ENCODE measurements at places on chromosomes 4 and X. TPM values are rescaled to one million over a fixed set of nuclear protein-coding genes. Genes with fewer than 3 reads are reported as not detected.

GAGE13 gene
- not detected for total RNA-seq

SPATA4 gene
- not detected for total RNA-seq

BMP3 gene
- not detected for total RNA-seq

MAGEB1 gene
- total RNA-seq = not detected

PHEX gene
- total RNA-seq = 0.34 TPM

PPP1R2C gene
- total RNA-seq = not detected

GLRA2 gene
- not detected for total RNA-seq

EMCN gene
- not detected for total RNA-seq

BTK gene
- 0.08 TPM for total RNA-seq

ODAPH gene
- total RNA-seq = not detected

F8A3 gene
- 0.94 TPM for total RNA-seq

STK26 gene
- 10.4 TPM for total RNA-seq

TMPRSS11A gene
- not detected for total RNA-seq

KCTD8 gene
- total RNA-seq = not detected

HS3ST1 gene
- total RNA-seq = 0.34 TPM

CD40LG gene
- not detected for total RNA-seq

SPANXA2 gene
- total RNA-seq = 0.22 TPM

TRIM2 gene
- 0.73 TPM for total RNA-seq

GRID2 gene
- not detected for total RNA-seq

RAB40AL gene
- 0.22 TPM for total RNA-seq

USP17L26 gene
- not detected for total RNA-seq

PHOX2B gene
- not detected for total RNA-seq

ARHGAP36 gene
- not detected for total RNA-seq

AR gene
- total RNA-seq = 3.8 TPM

ATOH1 gene
- total RNA-seq = not detected

MAGIX gene
- total RNA-seq = 1.7 TPM

UGT8 gene
- 0.13 TPM for total RNA-seq

RRH gene
- not detected for total RNA-seq

Measured in A549 treated with RU486 at 1 μM for 4 hours (cell line).